Activated CD4-positive, alpha-beta T cell treated with anti-CD3 and anti-CD28 coated beads, Interleukin-2, amount 50 U/mL, for 24 hours (primary cell): ENCODE measurements at places on chromosomes 6 and 20.

DNA sequence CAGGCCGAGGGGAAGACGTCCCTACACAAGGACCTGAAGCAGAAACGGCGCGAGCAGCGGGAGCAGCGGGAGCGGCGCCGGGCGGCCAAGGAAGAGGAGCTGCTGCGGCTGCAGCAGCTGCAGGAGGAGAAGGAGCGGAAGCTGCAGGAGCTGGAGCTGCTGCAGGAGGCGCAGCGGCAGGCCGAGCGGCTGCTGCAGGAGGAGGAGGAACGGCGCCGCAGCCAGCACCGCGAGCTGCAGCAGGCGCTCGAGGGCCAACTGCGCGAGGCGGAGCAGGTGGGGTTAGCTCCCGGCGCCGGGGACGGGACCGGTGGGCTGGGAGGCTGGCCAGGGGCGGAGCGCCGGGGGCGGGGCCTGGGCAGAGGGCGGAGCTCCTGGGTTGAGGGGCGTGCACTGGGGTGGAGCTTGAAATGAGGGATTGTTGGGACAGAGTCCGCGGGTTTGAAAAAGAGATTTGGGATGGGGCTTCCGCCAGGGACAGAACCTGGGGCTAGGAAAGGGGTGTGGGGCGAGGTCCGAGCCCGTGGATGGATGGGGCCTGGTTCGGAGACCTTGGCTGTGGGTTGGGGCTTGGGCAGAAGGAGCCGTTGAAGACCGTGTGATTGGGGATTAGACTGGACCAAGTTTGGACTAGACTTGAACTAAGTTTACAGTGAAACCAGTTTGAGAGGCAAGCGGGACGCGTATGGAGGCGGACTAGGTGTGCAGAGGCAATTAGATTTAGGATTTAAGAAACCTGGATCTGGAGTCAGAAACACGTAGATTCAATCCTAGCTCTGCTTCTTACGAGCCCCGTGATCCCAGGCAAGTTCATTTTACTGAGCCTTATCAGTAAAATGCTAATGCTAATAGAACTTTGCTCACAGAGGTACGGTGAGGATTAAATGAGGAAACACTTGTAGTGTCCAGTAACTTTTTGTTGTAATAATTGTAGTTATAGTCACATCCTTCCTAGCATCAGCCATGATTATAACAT, 20.9 kb downstream of the DEF6 start:
- no peak for DNase-seq

- DNase-seq = no peak
Measured at GRCh38 chr6:47083586-47084047, 41.5 kb upstream of the ADGRF1 start.

DNA sequence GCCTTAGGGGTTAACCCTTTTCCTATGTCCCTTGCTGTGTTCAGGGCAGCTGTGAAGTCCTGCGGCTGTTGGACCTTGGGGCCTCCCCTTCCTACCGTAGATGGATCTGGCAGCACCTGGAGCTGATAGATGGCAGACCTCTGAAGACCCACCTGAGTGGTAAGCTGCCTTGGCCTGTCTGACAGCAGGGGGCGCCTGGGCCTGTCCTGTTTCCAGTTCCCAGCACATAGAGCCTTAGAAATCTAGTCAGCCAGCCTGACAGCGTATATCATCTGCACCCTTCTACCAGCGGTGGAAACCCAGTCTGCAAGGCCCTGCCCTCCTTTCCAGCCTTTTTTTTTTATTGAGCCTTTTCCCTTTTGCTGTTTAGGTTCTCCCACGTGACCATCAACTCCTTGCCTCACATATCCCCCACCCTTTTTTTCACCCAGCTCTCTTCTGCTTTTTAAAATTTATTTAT, 26.6 kb downstream of the CNBD2 start:
- DNase-seq = peak; percentile 66

DNA sequence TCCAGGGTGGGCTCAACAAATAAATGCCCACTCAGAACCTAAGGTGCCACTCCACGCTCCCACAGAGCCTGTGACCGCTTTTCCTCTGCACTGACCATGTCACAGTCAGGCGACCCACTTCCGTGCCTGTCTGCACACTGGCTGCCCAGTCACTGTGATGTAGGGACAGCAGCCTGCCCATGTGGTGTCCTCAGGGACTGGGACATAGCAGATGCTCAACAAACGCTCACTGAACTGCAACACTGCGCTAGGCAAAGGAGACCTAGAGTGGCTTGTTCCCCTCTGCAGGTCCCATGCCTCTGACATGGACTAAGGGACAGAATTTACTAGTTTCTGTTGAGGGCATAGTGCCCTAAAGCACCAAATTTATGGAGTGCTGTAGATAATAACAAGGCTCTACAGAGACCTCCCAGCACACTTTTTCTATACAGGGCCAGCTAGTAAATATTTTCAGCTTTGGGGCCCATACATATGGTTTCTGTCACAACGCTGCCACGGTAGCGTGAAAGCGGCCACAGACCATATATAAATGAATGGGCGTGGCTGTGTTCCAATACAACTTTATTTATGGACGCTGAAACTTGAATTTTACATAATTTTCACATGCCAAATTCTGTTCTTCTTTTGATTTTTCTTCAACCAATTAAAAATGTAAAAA, 57.8 kb upstream of the MRPS10 start:
- DNase-seq = no peak
